ENCODE measurements at places on chromosomes 16 and 17.

- H3K27me3 ChIP-seq: no peaks in the 10 kb centered on the region
- no peak overlapping the region for H3K27ac ChIP-seq
- H3K4me3 ChIP-seq: no peak overlapping the region
- no peak for DNase-seq
- no peaks in the 10 kb centered on the region for H3K4me1 ChIP-seq
- H3K36me3 ChIP-seq: no peaks in the 10 kb centered on the region
Measured at GRCh38 chr17:81794509-81794908, 9.4 kb upstream of the GCGR start.

DNA sequence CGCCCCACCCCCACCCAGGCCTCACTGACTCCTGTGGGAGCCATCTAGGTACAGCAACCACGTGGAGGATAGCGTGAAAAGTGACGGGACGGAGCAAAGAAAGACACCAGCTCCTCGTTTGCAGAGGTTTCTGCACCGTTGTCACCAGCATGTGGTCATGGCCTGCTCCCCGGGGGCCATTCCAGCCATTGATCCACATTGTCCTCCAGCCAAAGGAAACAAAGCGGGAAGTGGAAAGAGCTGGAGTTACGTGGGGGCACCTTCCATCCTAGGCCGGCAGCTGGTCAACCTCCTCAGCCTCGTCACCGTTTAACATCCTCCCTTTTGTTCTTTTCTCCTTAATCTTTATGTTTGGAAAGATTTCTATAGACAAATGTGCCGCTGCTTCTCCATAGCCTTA, 153.7 kb downstream of the RPTOR start:
- no peaks in the 10 kb centered on the region for H3K36me3 ChIP-seq
- no peak overlapping the region for H3K27ac ChIP-seq
- H3K27me3 ChIP-seq: no peaks in the 10 kb centered on the region
- peaks cover 27% of the 10 kb centered on the region for H3K4me1 ChIP-seq
- no peak overlapping the region for H3K4me3 ChIP-seq

DNA sequence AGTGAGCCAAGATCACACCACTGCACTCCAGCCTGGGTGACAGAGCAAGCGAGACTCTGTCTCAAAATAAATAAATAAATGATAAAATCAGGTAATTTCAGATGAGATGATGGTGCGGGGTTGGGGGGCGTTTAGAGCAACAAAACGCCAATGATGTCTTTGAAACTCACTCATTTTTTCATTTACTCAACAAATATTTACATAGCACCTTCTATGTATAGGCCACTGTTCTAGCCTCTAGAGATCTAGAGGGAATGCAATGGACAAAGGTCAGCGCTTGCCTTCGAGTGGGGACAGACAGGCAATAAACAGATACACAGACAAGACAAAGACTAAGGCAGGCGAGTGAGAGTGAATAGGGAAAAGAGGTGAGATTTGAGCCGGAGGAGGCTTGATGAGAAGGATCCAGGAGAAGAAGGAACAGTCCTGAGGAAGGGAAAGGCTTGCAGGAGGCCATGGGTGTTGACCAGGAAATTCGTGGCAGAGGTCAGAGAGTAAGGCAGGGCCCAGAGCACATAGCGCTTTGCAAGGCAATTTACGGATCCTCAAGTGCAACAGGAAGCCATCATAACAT, 14.1 kb downstream of the ALDH3A1 start:
- H3K4me3 ChIP-seq: no peak overlapping the region
- peaks cover 13% of the 10 kb centered on the region for H3K4me1 ChIP-seq
- H3K27me3 ChIP-seq: no peaks in the 10 kb centered on the region
- no peaks in the 10 kb centered on the region for H3K36me3 ChIP-seq
- no peak for DNase-seq
- no peak overlapping the region for H3K27ac ChIP-seq

GRCh38 chr16:70561623-70562022, 38.0 kb downstream of the SF3B3 start:
- peaks cover 4% of the 10 kb centered on the region for H3K36me3 ChIP-seq
- no peak overlapping the region for H3K4me3 ChIP-seq
- no peaks in the 10 kb centered on the region for H3K27me3 ChIP-seq
- H3K4me1 ChIP-seq: no peaks in the 10 kb centered on the region
- no peak overlapping the region for H3K27ac ChIP-seq

- no peak for DNase-seq
- H3K27me3 ChIP-seq: no peaks in the 10 kb centered on the region
- no peak overlapping the region for H3K27ac ChIP-seq
- H3K4me3 ChIP-seq: no peak overlapping the region
- peaks cover 2% of the 10 kb centered on the region for H3K4me1 ChIP-seq
- no peaks in the 10 kb centered on the region for H3K36me3 ChIP-seq
Measured at GRCh38 chr16:75309899-75310430, 58.5 kb upstream of the BCAR1 start.

GRCh38 chr17:7465597-7466275, 13.7 kb downstream of the ZBTB4 start:
- H3K27ac ChIP-seq: no peak overlapping the region
- H3K27me3 ChIP-seq: no peaks in the 10 kb centered on the region
- no peak overlapping the region for H3K4me3 ChIP-seq
- DNase-seq: no peak

GRCh38 chr17:7864995-7865650, 7.3 kb downstream of the CYB5D1 start:
- H3K4me1 ChIP-seq: no peaks in the 10 kb centered on the region
- DNase-seq: no peak
- H3K27ac ChIP-seq: no peak overlapping the region
- no peak overlapping the region for H3K4me3 ChIP-seq
- H3K27me3 ChIP-seq: no peaks in the 10 kb centered on the region

DNA sequence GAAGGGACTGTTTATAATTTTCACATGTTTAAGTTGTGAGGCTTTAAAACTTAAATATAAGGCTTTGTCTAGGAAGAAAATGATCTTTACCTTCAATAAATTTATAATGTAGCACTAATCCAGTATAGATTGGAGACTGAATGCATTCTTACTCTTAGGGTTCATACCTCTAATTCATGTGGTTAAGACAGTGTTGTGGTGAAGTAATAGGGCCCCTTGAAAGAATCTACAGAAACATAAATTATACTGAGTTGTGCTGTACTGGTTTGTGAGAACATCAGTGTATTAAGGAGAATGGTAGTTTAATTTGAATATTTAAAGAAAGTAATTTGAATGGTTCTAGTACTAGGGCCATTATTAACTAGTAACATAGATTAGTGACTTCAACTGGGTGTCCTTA, 13.7 kb downstream of the HAPSTR1 start:
- DNase-seq: no peak
- H3K27ac ChIP-seq: no peak overlapping the region
- H3K36me3 ChIP-seq: no peaks in the 10 kb centered on the region
- no peaks in the 10 kb centered on the region for H3K27me3 ChIP-seq
- peaks cover 25% of the 10 kb centered on the region for H3K4me1 ChIP-seq

GRCh38 chr17:62714016-62714777, 86.7 kb downstream of the MRC2 start:
- H3K4me1 ChIP-seq: peaks cover 5% of the 10 kb centered on the region
- H3K27ac ChIP-seq: no peak overlapping the region
- no peaks in the 10 kb centered on the region for H3K36me3 ChIP-seq
- DNase-seq: no peak
- no peaks in the 10 kb centered on the region for H3K27me3 ChIP-seq

- no peaks in the 10 kb centered on the region for H3K36me3 ChIP-seq
- no peak overlapping the region for H3K27ac ChIP-seq
- DNase-seq: no peak
- H3K4me1 ChIP-seq: no peaks in the 10 kb centered on the region
- H3K4me3 ChIP-seq: no peak overlapping the region
Measured at GRCh38 chr17:17269926-17270773, 10.9 kb downstream of the COPS3 start.

DNA sequence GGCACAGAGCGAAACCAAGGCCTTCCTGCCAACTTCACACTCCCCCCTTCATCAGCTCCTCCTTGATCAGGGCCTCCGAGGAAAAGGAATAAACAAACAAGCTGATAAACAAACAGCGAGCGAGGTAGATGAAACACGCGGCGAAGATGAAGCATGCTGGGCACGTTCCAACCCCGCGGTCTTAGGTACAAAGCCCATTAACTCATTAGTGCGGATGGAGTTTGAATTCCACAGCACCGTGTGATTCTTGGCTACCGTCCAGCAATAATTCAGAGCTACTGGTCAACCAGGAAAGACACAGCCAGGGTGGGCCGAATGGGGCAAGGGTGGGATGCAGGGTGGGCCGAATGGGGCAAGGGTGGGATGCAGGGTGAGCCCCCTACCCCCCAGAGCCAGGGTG, 67.3 kb downstream of the RBFOX3 start:
- H3K4me3 ChIP-seq: no peak overlapping the region
- H3K27me3 ChIP-seq: no peaks in the 10 kb centered on the region
- H3K36me3 ChIP-seq: no peaks in the 10 kb centered on the region
- no peak overlapping the region for H3K27ac ChIP-seq
- DNase-seq: no peak

GRCh38 chr16:84449156-84450140, 55.0 kb downstream of the MEAK7 start:
- peak; percentile 26 for DNase-seq
- no peaks in the 10 kb centered on the region for H3K27me3 ChIP-seq
- no peaks in the 10 kb centered on the region for H3K4me1 ChIP-seq
- H3K27ac ChIP-seq: no peak overlapping the region

DNA sequence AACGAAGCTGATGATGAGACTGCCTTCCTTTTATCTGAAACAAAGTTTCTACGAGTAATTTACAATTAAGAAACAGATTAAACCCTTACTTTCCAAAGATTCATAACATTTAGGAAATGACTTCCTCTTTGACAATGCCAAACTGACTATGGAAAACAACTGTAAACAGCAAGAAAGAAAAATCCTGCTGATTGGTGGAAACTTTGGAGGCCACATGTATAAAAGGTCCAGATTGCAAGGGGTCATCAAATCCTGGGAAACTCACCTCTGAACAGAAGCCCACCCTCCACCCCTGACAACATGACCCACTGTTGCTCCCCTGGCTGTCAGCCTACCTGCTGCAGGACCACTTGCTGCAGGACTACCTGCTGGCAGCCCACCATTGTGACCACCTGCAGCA, at the start of gene KRTAP9-6:
Gene KRTAP9-6, plus strand, starts transcription at position 301 of the 400 bp plus-strand sequence. Its CDS starts 0 bp downstream, at position 301.
- H3K27me3 ChIP-seq: no peaks in the 10 kb centered on the region
- H3K27ac ChIP-seq: no peak within 1 kb of the TSS
- DNase-seq: no peak
- H3K4me3 ChIP-seq: no peak within 1 kb of the TSS
- no peaks in the 10 kb centered on the region for H3K4me1 ChIP-seq

All from ovary (tissue), 10 donors.